Endothelial cell of umbilical vein (primary cell): ENCODE measurements at places on chromosomes 6 and 20. TPM values are rescaled to one million over a fixed set of nuclear protein-coding genes. Genes with fewer than 3 reads are reported as not detected.

The OXT gene
- not detected in 2 replicates for total RNA-seq

The BMP6 gene
- total RNA-seq = 221 and 234 TPM in 2 replicates

The NHSL1 gene
- total RNA-seq = 55.0 and 66.9 TPM in 2 replicates

The TREML2 gene
- not detected in 2 replicates for total RNA-seq

DNA sequence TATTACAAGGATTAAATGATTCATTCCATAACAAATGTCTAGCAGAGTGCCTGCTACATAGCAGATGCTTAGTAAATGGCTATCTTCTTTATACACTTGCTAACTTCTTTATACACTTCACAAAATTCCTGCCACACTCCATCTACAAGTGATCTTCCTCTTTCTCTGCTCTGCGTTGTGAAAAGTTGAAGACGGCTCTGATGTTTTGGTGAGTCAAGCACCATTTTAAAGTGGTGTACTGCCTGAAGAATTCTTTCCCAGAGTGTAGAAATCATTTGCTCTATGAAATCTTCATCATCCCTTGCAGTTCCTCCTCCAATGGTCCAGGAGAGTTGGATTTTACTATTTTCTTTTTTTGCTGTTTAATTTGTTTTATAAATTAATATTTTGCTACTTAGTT lies 74.9 kb downstream of the TNFAIP3 start:
- H3K36me3 ChIP-seq = no peaks in the 10 kb centered on the region
- H3K27me3 ChIP-seq = no peaks in the 10 kb centered on the region
- no peak overlapping the region for H3K4me3 ChIP-seq
- H3K27ac ChIP-seq = no peak overlapping the region

DNA sequence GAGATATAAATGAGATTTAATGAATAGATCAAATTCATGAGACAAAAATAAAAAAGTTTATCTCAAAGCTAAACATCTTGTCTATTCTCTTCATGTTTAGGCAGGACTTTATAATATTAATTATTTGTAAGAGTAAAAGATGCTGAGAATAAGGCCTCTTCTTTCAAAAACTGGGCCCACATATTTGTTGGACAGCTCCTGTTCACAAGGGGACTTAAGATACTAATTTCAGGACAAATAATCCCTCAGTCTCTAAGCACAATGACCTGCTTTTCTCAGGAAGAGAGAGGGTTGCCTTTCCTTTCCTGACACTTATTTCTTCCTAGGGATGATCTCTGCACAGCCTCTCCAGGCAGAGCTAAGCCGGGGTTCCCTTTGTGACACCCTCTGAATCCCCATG lies 43.3 kb downstream of the NOX3 start:
- no peak overlapping the region for H3K27ac ChIP-seq
- no peak for DNase-seq
- H3K4me1 ChIP-seq = no peaks in the 10 kb centered on the region
- H3K36me3 ChIP-seq = no peaks in the 10 kb centered on the region
- H3K4me3 ChIP-seq = no peak overlapping the region
- no peaks in the 10 kb centered on the region for H3K27me3 ChIP-seq

DNA sequence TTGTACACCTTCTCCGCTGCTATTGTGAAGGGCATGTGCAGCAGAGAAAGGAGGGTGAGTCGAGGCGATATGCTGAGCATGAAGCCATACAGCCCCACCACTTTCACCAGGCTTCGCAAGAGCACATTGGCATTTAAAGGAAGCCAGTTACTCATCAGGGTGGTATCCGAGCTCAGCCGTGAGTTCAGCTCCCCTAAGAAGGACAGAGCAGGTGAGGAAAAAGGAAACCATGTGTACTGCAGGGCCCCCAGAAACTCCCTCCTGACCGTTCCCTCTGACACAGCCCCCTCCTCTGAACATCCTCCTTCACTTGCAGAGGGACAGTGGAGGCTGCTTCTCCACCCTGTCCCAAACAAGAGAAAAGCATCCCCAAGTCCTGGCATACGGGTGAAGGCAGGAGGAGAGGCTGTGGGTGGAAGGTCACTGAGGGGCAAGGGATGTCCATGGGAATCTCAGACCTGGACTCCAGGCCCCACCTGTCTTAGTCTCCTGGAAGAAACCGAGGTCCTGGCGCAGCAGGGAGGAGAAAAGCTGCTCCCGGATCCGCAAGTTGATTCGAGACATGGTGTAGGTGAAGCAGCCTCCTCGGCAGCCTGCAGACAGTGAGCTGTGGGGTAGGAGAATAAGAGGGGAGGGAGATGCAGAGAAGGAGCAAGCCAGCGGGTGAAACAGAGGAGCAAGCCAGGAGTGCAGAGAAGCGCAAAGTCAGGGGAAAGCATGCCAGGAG lies 3.2 kb downstream of the TAP2 start:
- peaks cover 7% of the 10 kb centered on the region for H3K4me1 ChIP-seq
- no peaks in the 10 kb centered on the region for H3K27me3 ChIP-seq
- no peak overlapping the region for H3K4me3 ChIP-seq
- no peak overlapping the region for H3K27ac ChIP-seq

GRCh38 chr20:54345301-54345724 lies 130.1 kb upstream of the DOK5 start:
- no peaks in the 10 kb centered on the region for H3K36me3 ChIP-seq
- DNase-seq = peak; percentile 81
- no peaks in the 10 kb centered on the region for H3K27me3 ChIP-seq
- peak overlapping the region; percentile 9 for H3K27ac ChIP-seq
- no peak overlapping the region for H3K4me3 ChIP-seq

DNA sequence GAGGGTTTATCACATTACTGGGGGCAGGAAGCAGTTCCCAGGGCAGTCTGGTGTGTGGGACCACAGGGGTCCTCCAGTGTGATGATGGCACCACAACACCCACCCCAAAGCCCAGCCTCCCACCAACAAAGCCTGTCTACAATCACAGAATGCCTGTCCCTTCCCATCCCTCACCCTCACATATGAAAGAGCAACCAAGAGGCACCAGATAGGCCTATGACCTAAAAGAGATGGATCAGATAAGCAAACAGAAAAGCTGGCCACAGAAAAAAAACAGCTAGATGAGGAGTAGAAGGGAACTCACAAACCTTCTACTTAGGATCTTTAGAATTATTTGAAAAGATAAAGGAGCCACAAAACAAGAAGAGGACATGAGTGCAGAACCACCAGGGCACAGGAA lies 54.3 kb downstream of the SERAC1 start:
- H3K27me3 ChIP-seq = no peaks in the 10 kb centered on the region
- no peak for DNase-seq
- no peaks in the 10 kb centered on the region for H3K36me3 ChIP-seq
- H3K27ac ChIP-seq = no peak overlapping the region
